HS-27A (cell line): ENCODE measurements at places on chromosomes 5 and 9.

- DNase-seq = peak; percentile 77
These were observed 278.0 kb downstream of the ADAMTS6 start for GRCh38 chr5:65203746-65204145.

DNA sequence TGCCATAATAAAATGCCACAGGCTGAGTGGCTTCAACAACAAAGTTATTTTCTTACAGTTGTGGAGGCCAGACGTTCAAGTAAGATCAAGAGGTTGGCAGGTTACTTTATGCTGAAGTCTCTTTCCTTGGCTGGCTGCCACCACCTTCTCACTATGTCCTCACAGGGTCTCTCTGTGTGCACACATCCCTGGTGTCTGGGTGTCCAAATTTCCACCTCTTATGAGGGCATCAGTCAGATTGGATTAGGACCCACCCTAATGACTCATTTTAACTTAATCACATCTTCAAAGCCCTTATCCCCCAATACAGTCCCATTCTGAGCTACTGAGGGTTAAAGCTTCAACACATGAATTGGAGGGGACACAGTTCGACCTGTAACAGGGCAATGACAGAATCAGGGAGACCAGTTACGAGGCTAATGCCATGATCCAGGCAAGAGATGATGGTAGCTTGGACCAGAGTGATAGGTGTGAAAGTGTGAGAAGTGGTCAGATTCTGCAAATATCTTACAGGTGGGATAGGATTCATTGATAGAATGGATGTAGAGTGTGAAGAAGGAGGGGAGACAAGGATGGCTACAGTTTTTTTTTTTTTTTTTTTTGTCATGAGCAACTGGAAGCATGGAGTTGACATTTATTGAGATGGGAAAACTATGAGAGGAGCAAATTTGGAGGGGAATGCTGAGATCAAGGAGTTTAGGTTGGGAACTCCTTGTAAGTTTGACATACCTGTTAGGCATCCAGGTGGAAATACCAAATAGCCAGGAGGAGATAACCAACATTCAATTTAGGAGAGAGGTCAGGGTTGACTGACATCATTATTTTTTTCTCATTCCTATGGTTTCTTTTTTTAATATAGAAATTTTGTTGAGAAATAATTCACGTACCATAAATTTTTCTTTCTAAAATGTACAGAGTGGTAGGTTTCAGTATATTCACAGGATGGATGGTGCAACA lies 39.6 kb upstream of the FGF1 start:
- peak; percentile 23 for DNase-seq

DNA sequence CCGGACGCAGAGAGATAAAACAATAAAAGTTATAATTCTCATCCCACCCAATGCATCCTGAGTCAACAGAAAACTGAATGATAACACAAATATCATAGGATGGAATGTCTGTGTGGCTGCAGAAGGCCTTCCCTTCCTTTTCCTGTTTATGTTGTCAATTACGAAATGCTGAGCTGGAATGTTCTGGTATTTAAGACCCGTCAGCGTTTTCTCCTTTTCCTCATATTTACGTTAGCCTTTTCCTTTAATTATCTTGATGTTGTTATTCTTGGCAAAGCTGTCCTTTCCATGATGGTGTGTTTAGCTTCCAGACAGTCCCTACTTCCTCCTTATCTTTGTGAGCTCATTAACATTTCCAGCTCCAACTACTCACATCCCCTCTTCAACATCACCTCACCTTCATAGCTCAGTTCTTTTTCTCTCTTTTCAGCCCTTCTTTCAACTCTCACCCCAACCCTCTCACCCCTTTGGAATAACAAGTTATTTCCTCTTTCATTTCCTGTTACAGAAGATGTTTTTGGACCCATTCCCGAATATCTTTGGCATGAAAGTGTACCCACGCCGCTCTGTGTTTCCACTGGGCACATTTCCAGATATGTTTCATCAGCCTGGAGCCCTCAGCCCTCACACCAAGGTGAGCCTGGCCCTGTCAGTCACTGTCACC lies 221.6 kb downstream of the NR2F1-AS1 start:
- DNase-seq = peak; percentile 46

- DNase-seq = no peak
These were observed 91.7 kb downstream of the HRH2 start for GRCh38 chr5:175749591-175749990.

DNA sequence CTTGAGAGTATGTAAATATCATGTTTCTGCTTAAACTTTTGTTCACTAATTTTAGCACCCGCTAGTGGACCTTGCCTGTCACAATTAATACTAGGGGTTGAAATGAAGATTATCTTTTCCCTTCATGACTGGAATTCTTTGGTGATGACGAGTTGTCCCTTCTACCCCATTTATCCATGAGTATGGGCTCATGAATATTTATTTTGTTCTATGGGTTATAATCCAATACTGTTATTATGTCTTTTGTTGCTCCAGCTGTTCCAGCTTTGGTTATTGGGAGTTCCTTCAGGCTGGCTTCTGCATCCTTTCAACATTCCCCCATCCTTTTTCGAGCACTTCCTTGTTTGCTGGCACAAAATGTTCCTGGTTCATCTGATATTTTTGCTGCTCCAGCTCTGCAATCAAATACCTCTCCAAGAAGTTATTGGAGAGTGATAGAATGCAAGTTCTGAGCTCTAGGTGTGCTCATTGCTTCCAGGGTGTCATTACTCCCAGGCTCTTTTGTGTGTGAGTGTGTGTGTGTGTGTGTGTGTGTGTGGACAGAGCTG lies 19.7 kb upstream of the ARHGEF28 start:
- no peak for DNase-seq
